Ecto neural progenitor cell (in vitro differentiated cells): ENCODE measurements at places on chromosomes 3 and 15.

DNA sequence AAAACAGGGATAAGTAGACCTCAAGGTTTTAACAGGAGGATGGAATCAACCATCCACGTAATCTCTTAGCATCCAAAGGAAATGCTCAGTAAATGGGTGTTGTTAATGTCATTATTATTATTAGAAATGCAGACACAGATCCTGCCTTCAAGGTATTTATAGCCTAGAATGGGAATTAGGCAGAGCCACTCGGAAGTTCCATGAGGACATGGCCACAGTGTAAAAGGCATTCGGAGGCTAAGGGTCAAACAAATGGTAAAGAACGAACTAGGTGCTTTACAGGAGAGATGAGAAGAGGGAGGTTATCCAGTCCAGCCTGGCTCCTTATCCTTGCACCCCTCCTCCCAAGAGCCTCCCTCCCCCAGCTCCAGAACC is 65.0 kb downstream of the SRGAP3 start:
- DNase-seq: no peak

GRCh38 chr3:50811893-50812292 is 137.2 kb downstream of the DOCK3 start:
- no peak for DNase-seq

DNA sequence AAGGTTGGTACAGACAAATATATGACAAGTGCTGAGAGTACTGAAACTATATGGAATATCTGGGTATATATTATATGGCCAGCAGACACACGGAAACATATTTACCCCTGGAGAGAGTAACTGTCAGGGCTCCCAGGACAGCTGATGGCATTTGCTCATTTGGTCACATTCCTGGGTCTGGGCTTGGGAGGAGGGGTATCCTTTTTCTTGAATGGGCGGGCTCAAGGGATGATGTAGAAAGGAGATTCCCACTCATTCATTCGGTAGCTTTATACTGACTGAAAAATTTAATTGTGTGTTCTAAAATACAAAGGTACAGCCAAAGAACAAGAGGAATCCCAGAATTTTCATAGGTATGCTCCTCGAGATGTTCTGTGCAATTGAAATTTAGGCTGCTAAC is 131.0 kb downstream of the KCNAB1 start:
- no peak for DNase-seq

DNA sequence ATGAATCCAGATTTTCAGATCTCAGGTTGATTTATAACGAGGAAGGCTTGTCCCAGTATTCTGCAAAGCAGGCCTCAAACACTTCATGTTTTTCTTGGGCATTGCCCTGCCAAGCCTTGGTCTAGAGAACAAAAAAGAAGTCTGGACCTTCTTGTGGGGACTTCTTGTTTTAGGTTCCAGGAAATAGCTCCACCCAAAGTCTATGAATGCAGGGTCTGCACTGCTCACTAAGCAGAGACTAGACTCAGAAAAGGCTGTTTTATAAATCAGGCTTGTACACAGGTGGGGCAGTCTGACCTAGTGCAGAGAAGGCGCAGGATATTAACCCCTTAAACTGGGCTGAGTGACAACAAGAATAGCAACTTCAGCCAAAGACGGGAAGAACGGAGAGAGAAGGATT is 44.3 kb downstream of the GLB1 start:
- no peak for DNase-seq

DNA sequence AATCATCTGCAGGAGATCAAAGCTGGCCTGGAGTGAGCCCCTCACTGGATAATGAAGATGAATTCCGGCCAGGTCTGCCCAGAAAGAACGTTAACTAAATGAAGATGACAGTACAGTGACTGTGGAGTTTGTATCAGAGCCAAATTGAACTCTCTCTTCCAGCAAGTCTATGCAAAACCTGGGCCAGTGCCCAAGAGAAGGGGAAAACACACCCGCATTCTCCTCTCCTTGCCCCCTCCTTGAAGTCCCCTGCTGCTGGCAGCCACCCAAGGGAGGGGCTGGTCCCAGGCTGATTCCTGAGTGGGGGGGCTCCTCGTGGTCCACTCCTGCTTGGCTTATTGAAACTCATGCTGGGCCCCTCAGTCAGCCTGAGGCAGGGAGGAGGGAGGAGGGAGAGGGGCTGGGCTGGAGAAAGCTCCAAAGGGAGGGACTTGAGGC is 155.7 kb downstream of the RAB11A start:
- no peak for DNase-seq

GRCh38 chr3:14406766-14407165 is 4.4 kb downstream of the SLC6A6 start:
- no peak for DNase-seq

- DNase-seq: no peak
Measured at GRCh38 chr15:73540161-73540560, 93.0 kb downstream of the NPTN start.

DNA sequence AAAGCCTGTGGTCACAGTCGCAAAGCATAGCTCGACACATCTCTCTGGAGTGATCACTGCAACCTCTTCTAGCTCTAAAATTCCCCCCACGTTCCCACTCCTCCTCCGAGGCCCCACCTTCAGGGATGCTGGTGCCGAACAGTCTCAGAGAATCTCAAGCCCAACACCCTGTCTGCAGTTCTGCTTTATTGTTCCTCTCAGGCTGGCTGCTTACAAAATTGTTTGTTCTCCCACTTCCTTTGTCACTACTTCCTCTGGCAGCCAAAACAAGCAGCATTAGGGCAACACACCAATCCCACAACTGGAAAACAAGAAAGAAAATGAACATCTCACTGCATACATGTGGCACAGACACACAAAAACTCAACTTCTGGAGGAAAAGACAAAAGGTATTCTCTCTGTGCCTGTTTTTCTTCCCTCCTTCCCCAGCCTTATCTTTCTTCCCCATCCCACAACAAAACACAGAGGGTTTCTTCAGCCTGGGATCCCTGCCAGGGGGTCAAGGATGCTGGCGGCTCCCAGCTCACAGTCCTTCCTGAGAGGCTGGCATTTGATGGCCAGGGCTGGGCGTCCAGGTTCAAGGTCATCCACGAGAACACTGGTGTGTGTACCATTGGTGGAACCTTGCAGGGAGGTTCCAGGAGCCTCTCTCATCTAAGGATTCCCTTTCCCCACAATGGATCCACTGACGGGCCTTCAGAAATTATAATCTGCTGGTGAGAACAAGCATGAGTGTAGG is 108.4 kb downstream of the TMCO5A start:
- DNase-seq: no peak

DNA sequence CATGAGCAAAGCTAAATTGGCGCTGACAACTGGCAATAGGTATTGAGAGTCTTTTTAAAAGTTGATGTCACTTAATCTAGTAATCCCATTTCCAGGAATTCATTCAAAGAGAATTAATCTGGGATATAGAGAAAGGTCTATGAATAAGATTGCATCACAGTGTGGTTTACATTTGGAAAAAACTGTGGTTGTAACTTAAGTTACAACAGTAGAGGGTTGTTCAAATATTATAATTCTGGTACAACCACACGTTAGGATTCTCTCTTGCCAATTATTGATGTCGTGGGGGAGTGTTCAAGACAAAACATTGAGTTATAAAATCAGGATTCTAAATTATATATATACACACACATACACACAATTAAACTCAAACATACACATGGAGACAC is 79.8 kb downstream of the LIPC start:
- DNase-seq: no peak

DNA sequence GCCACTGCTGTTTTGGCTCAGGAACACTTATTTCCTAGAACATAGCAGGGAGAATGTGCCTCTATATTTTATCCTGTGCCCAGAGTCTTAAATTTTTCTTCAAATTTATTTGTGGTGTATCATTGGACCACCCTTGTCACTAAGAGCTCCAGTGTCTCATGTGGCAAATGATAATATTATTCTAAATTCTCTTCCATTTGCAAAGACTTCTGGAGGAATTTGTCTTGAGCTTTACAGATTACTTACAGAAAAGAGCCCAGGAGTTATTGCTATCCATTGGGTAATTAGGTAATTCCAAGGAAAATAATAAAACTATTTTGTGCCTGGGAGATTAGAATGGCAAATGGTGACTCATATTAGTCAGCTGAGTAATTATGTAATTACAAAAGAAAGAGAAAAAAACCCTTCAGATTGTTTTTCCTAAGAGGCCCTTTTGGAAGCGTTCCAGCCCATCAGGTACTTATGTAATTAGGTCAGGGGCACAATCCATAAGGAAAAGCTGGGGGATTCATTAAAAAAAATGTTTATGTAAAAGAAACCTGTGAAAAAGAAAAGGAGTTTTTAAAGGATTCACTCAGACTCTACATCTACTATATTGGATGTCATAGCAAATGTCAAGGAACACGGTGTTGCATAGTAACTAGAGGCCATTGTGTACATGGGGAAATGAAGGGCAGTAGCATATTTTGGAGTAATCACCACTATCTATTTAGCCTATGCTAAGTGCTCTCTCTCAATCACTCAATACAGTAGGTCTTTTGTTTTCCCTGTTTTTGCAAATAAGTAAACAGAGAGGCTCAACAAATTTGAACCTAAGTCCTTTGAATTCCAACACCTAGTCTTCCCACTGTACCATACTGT is 380.9 kb upstream of the RARB start:
- DNase-seq: no peak

- DNase-seq: no peak
Measured at GRCh38 chr3:66477856-66478255, 23.0 kb downstream of the LRIG1 start.

DNA sequence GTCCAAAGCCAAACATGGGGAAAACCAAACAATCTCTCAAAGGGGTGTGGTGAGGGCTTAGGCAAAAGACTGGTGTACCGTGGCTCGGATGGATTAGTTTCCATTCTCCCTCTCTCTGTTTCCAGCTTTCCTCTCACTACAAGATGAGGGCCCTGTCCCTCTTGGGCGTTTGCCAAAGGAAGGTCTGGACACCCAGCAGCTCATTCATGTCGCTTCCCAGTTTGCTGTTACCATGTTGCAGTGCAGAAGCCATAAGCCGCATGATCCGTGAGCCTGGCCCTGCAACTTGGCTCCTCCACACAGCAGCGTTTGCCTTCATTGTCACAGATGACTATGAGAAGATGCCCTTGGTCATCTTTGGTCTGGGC is 92.2 kb downstream of the APBA2 start:
- no peak for DNase-seq

DNA sequence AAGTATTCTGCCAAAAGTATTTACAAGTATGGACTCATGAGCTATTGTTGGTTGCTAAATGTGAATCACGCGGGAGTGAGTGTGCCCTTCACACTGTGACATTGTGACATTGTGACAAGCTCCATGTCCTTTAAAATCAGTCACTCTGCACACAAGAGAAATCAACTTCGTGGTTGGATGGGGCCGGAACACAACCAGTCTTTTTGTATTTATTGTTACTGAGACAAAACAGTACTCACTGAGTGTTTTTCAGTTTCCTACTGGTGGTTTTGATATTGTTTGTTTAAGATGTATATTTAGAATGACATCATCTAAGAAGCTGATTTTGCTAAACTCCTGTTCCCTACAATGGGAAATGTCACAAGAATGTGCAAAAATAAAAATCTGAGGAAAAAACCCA is 30.3 kb downstream of the SYNM start:
- DNase-seq: no peak

- no peak for DNase-seq
Measured at GRCh38 chr3:47227678-47228077, 54.9 kb downstream of the KIF9 start.

DNA sequence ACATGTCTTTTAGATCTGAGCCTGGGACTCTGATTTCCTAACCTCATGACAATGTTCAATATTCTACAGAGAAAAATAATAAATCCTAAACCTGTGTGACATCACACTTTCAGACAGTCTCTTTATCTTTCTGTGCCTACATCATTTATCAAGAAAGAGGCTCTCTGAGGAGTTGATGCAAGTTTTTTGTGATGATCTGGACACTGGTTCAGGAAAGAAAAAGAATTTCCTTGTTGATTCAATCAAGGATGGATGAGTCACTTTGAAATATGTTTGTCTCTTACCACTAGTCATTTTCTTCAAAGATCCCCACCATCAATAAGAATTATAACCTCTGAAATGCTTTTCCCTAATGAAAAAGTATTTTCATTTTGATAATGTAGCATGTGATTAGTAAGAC is 404.6 kb downstream of the WDR72 start:
- no peak for DNase-seq

DNA sequence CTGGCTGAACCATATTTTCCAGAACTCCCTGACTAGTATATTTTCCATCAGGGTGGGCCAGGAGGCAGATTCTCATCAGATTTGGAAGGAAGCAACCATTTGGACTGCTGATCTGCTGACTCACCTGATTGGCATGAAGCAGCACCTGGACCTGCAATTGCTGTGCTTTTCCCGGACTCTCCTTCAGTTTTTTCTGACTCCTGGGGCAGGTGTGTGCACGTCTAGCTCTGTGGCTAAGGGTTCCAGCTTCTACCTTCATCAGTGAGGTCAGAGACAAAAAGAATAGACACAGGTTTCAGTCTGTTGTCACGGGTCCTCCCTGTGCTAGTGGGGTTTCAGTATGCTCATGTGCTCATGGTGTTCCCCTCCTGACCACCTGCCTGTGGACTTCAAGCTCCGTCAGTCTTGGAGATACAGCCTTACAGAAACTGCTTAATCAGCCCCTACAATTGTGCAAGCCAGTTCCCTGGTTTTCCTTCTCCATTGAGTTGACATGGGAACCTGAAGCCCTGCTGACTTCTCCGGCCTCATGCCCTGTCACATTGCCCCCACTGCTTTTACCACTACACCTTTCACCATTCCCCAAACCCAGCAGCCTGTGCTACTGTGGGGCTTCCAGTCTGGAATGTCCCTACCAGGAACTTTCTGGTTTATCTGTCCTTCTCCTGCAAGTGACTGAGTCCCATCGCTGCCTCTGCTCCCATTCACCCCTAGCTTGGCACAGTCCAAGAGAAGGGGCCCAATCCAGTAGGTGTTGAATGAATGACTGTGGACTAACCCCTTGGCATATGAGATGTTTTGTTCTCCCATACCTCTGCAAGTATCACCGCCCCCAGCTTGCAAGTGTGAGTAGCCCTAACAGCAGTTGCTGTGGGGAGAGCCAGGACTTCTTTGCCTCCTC is 31.7 kb downstream of the HMCES start:
- no peak for DNase-seq

DNA sequence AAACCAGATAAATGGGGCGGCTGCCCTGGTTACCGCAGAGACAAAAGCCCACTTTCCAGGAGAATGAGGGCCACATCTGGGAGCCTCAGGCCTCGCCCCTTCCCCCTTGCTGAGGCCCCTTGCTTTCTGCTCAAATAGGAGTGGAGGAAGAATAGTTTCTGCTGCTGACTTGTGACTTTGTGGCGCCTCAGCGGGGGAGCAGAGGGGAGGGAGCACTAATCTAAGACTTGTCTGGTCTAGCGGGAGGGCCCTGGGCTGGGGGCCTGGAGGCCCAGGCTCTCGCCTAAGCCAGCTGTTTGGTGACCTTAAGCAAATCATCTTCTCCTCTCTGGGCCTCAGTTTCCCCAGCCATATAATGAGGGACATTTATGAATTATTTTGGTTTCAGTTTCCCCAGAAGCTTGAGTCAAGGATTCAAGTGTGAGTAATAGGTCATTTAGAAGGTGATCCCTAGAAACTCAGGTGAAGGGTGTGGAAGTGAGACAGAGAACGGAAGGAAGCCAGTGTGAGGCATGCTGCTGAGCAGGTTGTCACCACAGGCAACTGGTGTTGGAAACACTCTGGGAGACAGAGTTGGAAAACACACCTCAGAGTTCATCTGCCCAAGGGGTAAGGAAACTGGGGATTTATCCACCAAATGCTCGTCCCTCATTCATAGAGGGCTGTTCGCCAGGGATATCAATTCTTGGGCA is 25.9 kb upstream of the SMAD3 start:
- DNase-seq: peak; percentile 79

GRCh38 chr3:111465081-111465670 is 76.8 kb upstream of the CD96 start:
- no peak for DNase-seq

- no peak for DNase-seq
Measured at GRCh38 chr3:94117729-94118128, 54.9 kb downstream of the NSUN3 start.
